T-helper 2 cell (primary cell): ENCODE measurements at places on chromosomes 4 and X.
A peak's percentile ranks its signal among the peaks of the same experiment; 100 is the strongest.

DNA sequence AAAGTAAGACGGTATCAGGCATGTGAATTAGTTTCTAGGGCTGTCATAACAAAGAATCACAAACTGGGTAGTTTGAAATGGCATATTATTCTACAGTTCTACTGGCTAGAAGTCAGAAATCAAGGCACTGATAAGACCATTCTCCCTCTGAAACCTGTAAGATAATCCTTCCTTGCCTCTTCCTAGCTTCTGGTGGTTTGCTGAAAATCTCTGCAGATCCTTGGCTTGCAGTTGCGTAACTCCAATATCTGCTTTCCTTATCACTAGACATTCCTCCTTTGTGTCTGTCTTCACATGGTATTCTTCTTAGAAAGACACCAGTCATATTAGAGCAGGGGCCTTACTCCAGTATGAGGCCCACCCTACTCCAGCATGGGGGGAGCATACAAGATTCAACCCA, 19.6 kb upstream of the LCORL start:
- DNase-seq: no peak

DNA sequence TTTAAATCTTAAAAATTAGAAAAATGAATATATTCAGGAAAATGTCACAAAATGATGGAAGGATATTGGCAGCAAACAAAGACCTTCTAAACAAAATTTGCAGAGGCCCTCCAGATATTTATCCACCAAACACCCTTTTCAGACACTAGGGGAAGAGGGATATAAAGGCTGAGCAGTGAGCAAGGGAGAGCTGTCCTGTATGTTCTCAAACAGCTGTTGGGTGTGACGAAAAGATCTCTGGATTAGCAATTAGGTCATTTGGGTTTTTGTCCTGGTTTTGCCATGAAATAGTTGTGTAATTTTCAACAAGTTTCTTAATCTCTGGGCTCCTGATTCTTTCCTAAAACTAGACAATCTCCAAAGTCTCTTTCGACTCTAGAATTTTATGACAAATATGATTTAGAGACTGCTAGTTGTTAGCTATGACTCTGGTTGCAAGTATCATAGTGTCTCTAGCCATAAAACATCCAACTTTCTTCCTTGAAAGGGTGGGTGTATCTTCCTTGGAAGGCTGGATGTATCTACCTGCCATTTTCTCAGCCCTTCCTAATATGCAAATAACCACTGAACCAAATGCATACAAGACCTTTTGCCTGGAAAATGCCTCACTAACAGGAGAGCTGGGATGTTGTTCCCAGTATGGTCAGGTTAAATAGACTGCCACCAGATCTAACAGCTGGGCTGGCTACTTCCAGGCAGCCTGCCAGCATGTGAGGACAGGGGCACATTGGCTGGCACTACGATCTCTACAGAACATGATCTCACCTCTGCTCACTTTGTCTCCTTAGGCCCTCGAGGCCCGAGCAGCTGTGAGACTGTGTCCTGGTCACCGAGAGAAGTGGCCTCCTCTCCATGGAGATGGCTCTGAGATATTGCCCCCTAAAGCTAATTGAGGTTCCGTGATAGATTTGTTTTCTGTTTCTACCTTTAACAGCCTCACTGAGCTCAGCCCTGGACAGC, 225.5 kb upstream of the JADE1 start:
- DNase-seq: no peak

- DNase-seq: peak; percentile 2
Observed at GRCh38 chrX:96372313-96373046, 312.2 kb upstream of the DIAPH2 start.

- no peak for DNase-seq
Observed at GRCh38 chr4:188552741-188553275, 413.6 kb downstream of the TRIML1 start.

DNA sequence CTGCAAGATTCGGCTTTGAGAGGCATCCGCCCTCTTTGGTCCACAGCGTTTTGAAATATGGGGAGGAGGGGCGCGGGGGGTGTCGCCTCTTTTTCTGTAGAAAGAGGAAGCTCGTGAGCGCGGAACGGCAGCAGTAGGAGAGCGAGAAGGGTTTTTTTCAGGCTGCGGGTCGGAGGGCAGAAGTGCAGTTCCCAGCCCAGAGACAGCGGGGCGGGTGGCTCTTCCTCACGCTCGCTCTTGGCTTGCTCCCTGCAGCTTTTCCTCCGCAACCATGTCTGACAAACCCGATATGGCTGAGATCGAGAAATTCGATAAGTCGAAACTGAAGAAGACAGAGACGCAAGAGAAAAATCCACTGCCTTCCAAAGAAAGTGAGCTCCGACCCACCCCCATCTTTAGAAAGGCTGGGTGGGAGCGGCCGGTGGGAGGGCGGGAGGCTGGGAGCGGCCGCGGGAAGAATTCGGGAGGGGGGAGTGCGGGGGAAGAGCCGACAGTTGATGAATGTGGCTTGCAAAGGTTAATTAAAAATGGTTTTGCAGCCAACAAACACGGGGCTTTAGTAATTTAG, 1.2 kb downstream of the TMSB4X start:
- DNase-seq: peak; percentile 63

DNA sequence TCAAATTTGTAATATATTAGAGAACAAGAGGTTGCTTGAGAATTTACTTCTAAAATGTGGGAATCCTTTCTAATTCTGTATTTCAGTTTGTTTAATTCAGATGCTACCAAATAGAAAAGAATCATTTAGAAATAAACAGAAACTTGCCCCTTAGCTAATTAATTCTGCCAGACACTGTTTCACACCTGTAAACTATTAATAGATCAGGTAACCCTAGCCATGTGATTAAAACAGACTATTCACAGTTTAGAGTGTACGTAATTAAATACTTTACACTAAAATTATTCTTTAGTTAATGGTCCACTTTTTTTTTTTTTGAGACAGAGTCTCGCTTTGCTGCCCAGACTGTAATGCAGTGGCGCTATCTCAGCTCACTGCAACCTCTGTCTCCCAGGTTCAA, 124.0 kb downstream of the PTPN13 start:
- DNase-seq: no peak

- DNase-seq: peak; percentile 57
Observed at GRCh38 chrX:118495061-118495921, at the start of gene DOCK11. Gene DOCK11, plus strand, starts transcription at chrX:118495815. Its CDS starts 157 bp downstream, at chrX:118495972.

GRCh38 chr4:66602622-66603021, 932.3 kb upstream of the EPHA5 start:
- no peak for DNase-seq

- no peak for DNase-seq
Observed at GRCh38 chrX:112025753-112026152, 56.8 kb downstream of the TRPC5 start.

- DNase-seq: no peak
Observed at GRCh38 chr4:141486375-141486997, 149.9 kb upstream of the IL15 start.

DNA sequence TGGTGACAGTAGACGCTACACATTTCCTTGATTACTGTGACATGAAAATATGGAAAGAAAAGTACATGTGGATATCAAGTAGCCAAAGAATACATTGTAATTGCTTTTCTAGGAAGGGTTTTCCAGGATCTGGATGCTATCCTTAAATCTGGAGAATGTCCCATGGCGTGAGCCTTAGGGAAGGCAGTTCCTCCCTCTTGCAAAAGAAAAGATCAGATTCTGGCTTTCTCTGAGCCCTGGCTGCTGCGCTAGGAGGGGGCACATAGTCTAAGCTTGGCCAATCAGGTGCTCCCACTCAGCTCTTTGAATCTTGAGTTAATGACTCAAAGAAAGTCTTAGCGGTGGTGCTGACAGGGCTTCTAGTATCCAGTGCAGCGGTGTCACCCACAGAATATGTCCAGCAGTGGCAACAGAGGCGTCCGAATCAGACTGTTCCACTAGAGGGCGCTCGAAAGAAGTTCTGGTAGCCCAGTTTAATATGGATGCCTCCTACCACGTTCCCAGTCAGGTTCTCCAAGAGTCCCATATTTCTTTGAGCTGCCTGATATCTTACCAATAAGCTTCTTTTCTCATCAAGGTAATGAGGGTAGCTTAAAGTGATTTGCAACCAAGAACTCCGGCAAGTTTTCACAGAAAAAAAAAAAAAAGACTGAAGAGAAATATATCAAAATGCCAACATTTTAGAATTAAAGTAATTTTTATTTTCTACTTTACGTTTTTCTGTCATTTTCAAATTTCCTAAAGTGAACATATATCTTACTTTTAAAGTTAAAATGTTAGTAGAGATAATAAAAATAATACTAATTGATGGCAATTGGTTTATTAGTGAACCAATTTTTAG, 213.4 kb upstream of the S100G start:
- no peak for DNase-seq

GRCh38 chr4:8533274-8533865, 46.8 kb upstream of the GPR78 start:
- no peak for DNase-seq

- no peak for DNase-seq
Observed at GRCh38 chr4:41120297-41121217, 93.8 kb downstream of the APBB2 start.

DNA sequence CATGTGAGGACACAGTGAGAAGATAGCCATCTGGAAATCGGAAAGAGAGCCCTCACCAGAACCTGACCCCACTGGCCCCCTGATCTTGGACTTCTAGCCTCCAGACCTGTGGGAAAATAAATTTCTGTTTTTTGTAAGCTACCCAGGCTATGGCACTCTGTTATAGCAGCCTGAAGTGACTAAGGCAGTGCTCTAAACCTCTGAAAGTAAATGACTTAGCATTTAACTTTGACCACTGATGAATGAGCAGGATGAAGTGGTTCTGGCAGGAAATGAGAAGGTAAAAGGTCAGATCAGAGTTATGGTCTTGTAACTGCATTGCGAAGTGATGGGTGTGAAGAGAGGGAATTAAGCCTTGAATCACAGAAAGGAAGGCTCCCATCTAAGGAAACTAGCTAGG, 17.0 kb downstream of the GPAT3 start:
- no peak for DNase-seq

DNA sequence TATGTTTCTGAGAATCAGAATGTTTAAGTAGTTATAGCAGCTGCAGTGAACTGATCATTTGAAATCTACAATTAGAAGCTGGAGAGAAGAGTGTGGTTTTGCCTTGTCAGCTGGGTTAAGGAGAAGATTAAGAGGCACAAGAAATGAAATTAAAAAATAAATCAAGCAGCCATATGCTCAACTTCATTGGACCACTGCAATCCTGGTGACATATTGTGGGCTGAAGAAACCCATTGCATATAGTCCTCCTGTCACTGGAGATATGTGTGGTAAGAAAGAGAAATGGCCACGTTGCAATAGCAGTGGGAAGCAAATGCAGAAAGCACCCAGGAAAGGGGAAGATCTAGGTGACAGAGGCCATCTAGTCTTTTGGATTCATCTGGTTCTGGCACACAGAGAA, 63.0 kb downstream of the INTS12 start:
- DNase-seq: no peak

DNA sequence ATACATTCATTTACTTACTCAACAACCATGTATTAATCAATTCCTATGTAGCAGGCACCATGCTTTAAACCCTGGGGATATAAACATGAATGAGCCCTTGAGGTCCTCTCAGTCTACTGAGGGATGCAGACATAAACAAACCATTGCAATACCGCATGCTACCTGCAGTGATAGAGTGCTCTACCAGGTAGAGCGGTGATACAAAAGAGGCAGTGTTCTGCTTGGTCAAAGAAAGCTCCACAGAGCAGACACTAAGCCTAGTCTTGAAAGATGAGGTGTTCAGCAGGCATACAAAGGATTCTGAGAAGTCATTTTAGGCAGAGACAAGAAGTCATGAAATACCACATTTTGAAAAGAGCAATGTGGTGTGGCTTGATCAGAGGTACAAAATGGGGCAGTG, 26.9 kb upstream of the AMOT start:
- DNase-seq: no peak

GRCh38 chrX:30317308-30317707, 8.1 kb upstream of the NR0B1 start:
- no peak for DNase-seq

DNA sequence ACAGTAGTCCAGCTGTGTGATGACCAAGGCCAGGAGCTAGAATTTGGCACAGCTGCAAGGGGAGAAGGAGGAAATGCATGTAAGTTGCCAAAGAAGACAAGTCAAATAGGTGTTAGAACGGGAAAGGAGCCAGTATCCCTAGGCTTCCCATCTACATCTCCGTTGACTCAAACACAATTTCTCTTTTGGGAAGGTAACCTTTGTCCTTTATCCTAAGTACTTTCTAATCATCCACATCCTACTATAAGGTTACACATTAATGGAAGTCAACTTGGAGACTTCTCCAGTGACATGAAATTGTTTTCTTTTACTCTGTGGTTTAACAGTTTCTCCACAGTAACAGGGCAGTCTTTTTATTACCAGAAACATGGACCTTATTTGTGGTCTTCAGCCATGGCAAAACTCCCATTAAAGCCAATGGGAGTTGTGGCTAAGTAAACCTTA, 620.0 kb downstream of the ANKRD50 start:
- DNase-seq: no peak

- no peak for DNase-seq
Observed at GRCh38 chr4:81828991-81829390, 357.3 kb upstream of the RASGEF1B start.

GRCh38 chrX:7263330-7263729, 115.4 kb upstream of the PUDP start:
- no peak for DNase-seq

DNA sequence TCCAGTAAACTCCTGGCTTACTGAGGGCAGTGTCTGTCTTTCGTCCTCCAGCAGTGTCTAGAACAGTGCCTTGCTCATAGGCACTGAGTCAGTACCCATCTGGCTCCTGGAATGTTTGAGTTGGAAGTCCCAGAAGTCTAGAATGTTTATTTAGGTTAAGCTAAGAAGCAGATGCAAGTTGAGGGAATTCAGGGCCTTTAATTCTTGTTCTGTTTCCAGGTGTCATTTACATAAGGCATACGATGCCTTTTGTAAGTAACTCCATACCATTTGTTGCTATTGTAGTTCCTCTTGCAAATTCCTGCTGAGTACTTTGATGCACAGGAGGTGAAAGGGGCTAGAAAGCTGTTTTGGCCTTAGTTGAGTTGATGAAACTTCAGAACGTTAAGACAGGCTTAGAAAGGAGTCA, 22.2 kb downstream of the ARHGAP10 start:
- no peak for DNase-seq

DNA sequence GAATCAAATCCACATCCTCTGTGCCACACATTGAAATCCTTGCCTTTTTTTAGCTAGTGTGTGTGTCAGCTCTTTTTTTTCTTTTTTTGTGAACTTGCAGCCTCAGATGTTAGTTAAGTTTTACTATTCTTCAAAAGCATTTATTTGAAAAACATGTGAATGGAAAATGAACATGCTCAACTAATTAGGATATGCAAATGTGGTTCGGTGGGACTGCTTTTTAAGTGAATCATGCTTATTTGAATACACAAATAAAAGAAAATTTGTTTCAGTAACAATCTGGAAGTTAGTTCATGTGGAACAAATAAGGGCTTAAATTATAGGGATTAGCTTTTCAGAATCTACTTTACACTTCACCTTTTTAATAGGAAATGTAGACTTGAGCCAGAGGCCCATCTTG, 751.5 kb upstream of the FAM241A start:
- no peak for DNase-seq

- DNase-seq: no peak
Observed at GRCh38 chr4:2830632-2831610, 12.7 kb upstream of the ADD1 start.

- no peak for DNase-seq
Observed at GRCh38 chr4:103199009-103199408, 866 bp upstream of the CENPE start.

GRCh38 chrX:118536204-118536603, 40.6 kb downstream of the DOCK11 start:
- DNase-seq: peak; percentile 83
